Left ventricle myocardium inferior (tissue), 1 donor: ENCODE measurements at places on chromosomes 12 and 14. TPM values are rescaled to one million over a fixed set of nuclear protein-coding genes. Genes with fewer than 3 reads are reported as not detected.

DNA sequence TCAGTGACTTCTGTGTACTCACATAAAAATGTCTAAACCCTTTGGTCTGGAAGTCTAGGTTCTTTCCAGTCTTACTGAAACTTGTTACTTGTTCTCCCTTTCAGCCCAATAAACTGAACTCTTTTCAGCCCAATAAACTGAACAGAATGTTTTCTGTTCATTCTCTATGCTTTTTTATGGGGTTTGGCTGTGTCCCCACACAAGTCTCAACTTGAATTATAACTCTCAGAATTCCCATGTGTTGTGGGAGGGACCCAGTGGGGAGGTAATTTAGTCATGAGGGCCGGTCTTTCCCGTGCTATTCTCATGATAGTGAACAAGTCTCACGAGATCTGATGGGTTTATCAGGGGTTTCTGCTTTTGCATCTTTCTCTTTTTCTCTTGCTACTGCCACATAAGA lies 15.0 kb upstream of the NEDD1 start:
- H3K4me3 ChIP-seq = no peak overlapping the region
- no peaks in the 10 kb centered on the region for H3K36me3 ChIP-seq
- H3K4me1 ChIP-seq = peaks cover 4% of the 10 kb centered on the region
- no peak overlapping the region for H3K27ac ChIP-seq

GRCh38 chr12:2893007-2893406 lies 2.3 kb downstream of the TULP3 start:
- H3K27ac ChIP-seq = no peak overlapping the region
- peak overlapping the region; percentile 89 for H3K4me3 ChIP-seq
- DNase-seq = no peak
- no peaks in the 10 kb centered on the region for H3K27me3 ChIP-seq
- H3K4me1 ChIP-seq = peaks cover 44% of the 10 kb centered on the region

GRCh38 chr12:65754744-65755595 lies 69.3 kb upstream of the HMGA2 start:
- DNase-seq = no peak
- peaks cover 69% of the 10 kb centered on the region for H3K27me3 ChIP-seq
- H3K36me3 ChIP-seq = no peaks in the 10 kb centered on the region
- H3K4me1 ChIP-seq = no peaks in the 10 kb centered on the region
- H3K4me3 ChIP-seq = no peak overlapping the region

GRCh38 chr14:79515158-79515557 lies 696.1 kb downstream of the DIO2 start:
- H3K4me3 ChIP-seq = no peak overlapping the region
- no peak overlapping the region for H3K27ac ChIP-seq
- H3K36me3 ChIP-seq = no peaks in the 10 kb centered on the region
- no peaks in the 10 kb centered on the region for H3K4me1 ChIP-seq

DNA sequence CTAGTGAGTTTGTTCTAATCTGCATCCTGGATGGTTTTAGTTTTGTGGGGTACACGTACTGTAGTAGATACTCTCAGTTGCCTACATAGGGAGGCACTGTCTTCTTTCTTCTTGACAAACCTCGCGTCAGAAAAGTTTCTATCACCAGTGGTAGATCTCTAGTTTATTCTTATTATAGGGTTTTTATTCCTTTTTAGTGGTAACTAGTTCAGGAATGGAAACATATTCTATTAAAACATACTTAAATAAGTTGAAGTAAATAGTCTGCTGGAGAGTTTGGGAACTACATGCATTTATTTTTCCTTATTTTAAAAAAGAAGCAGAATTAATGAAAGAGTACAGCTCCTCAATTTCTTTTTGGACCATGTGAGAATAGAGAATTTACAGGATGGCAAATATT lies 33.6 kb upstream of the OR9K2 start:
- peaks cover 8% of the 10 kb centered on the region for H3K27me3 ChIP-seq
- H3K4me3 ChIP-seq = no peak overlapping the region
- DNase-seq = no peak
- no peak overlapping the region for H3K27ac ChIP-seq

- peaks cover 85% of the 10 kb centered on the region for H3K27me3 ChIP-seq
- H3K4me1 ChIP-seq = peaks cover 3% of the 10 kb centered on the region
- no peak overlapping the region for H3K4me3 ChIP-seq
- DNase-seq = no peak
- no peak overlapping the region for H3K27ac ChIP-seq
- H3K36me3 ChIP-seq = no peaks in the 10 kb centered on the region
Measured at GRCh38 chr12:53781228-53781801, 29.5 kb upstream of the CISTR start.

- H3K27ac ChIP-seq = no peak overlapping the region
- no peaks in the 10 kb centered on the region for H3K27me3 ChIP-seq
- no peak for DNase-seq
- H3K36me3 ChIP-seq = no peaks in the 10 kb centered on the region
Measured at GRCh38 chr12:124185971-124186686, 108.8 kb upstream of the RFLNA start.

GRCh38 chr12:65667932-65668331 lies 156.4 kb upstream of the HMGA2 start:
- H3K4me3 ChIP-seq = no peak overlapping the region
- no peak for DNase-seq
- H3K4me1 ChIP-seq = no peaks in the 10 kb centered on the region

GRCh38 chr14:103518422-103519042 lies 4.1 kb downstream of the CKB start:
- peak overlapping the region; percentile 89 for H3K27ac ChIP-seq
- H3K4me3 ChIP-seq = no peak overlapping the region
- H3K27me3 ChIP-seq = no peaks in the 10 kb centered on the region
- peaks cover 88% of the 10 kb centered on the region for H3K4me1 ChIP-seq
- no peaks in the 10 kb centered on the region for H3K36me3 ChIP-seq
- DNase-seq = peak; percentile 66

DNA sequence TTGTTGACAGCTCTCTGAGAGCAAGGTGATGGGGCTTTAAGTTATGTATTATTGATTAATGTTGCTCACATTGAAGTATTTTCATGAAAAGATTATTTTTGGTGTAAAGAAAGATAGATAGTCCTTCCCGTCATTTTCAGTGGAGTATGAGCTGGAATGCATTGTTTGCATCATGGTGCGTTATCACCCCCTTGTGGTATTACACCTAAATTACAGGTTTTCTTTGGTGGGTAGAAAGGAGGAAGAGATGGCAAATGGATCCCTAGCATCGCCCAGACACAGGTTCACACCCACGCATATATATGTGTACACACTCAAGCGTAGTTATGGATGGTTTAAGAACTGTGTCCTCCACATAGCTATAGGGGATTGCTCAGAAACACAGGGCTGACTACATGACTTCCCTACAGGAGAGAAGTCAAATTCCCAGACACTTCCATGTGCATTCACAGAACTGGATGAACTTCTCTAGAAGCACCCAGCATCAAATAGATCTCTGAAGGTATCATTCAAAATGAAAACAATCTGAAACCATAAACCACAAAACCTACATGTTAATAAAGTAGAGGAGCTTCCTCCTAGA lies 14.4 kb upstream of the SERPINA10 start:
- no peak overlapping the region for H3K27ac ChIP-seq
- H3K4me3 ChIP-seq = no peak overlapping the region
- peaks cover 50% of the 10 kb centered on the region for H3K27me3 ChIP-seq
- H3K36me3 ChIP-seq = no peaks in the 10 kb centered on the region
- no peaks in the 10 kb centered on the region for H3K4me1 ChIP-seq

- H3K27me3 ChIP-seq = no peaks in the 10 kb centered on the region
- H3K27ac ChIP-seq = peak overlapping the region; percentile 27
- no peak overlapping the region for H3K4me3 ChIP-seq
Measured at GRCh38 chr12:112466011-112466422, 47.3 kb downstream of the PTPN11 start.

GRCh38 chr14:97757491-97757890 lies 960.3 kb downstream of the VRK1 start:
- H3K27me3 ChIP-seq = peaks cover 40% of the 10 kb centered on the region
- DNase-seq = no peak
- no peak overlapping the region for H3K4me3 ChIP-seq
- no peaks in the 10 kb centered on the region for H3K4me1 ChIP-seq
- no peaks in the 10 kb centered on the region for H3K36me3 ChIP-seq

DNA sequence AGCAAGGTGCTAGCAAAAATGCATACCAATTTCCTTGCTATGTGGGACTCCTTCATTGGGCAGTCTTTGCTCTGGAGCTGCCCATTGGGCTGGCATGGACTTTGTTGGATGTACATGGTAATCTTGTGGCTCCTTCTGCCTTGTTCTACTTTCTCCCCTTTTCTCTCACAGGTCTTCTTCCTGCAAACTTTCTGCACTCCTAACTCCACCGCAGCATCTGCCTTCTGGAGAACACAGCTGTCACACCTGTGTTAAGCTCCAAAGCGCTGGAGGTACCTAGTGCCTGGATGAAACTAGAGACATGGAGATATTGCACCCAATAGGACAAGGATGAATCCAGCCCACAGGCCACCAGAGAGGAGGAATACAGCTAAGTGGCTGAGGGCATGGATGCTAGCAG lies 60.7 kb upstream of the CCND2 start:
- no peaks in the 10 kb centered on the region for H3K36me3 ChIP-seq
- no peak overlapping the region for H3K4me3 ChIP-seq
- H3K27ac ChIP-seq = no peak overlapping the region
- H3K4me1 ChIP-seq = peaks cover 2% of the 10 kb centered on the region
- H3K27me3 ChIP-seq = peaks cover 34% of the 10 kb centered on the region

GRCh38 chr14:82390586-82390985 lies 856.9 kb upstream of the SEL1L start:
- no peak overlapping the region for H3K27ac ChIP-seq
- H3K27me3 ChIP-seq = no peaks in the 10 kb centered on the region
- no peak overlapping the region for H3K4me3 ChIP-seq
- no peak for DNase-seq
- no peaks in the 10 kb centered on the region for H3K4me1 ChIP-seq

DNA sequence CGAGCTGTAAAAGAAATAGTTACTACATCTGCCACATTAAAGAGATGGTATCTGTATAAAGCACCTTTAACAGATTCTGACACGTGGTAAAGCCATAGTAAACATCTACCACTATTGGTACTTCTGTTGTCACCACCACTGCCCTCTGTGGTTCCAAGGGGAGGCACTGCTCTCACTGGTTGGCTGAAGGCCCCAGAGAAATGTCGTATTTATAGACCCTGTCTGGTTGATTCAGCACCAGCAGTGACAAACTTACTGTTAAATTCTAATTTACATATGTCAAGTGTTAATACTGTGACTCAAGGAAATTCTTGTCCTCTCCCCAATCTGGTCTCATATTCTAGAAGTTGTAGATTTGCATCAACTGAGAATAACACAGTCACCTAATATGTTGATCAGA lies 281.1 kb downstream of the ERC1 start:
- no peak overlapping the region for H3K4me3 ChIP-seq
- no peaks in the 10 kb centered on the region for H3K27me3 ChIP-seq
- peaks cover 4% of the 10 kb centered on the region for H3K4me1 ChIP-seq

GRCh38 chr12:70645494-70646317 lies 8.5 kb upstream of the PTPRB start:
- peak overlapping the region; percentile 13 for H3K4me3 ChIP-seq
- H3K4me1 ChIP-seq = peaks cover 49% of the 10 kb centered on the region
- no peaks in the 10 kb centered on the region for H3K36me3 ChIP-seq
- H3K27me3 ChIP-seq = no peaks in the 10 kb centered on the region

- H3K4me3 ChIP-seq = no peak overlapping the region
- no peak for DNase-seq
- no peaks in the 10 kb centered on the region for H3K4me1 ChIP-seq
Measured at GRCh38 chr12:74455429-74455828, 82.2 kb upstream of the ATXN7L3B start.

GRCh38 chr12:22574921-22575320 lies 30.6 kb upstream of the C2CD5 start:
- H3K4me1 ChIP-seq = no peaks in the 10 kb centered on the region
- no peak overlapping the region for H3K27ac ChIP-seq
- H3K4me3 ChIP-seq = no peak overlapping the region
- H3K27me3 ChIP-seq = no peaks in the 10 kb centered on the region
- H3K36me3 ChIP-seq = no peaks in the 10 kb centered on the region

- H3K27ac ChIP-seq = no peak overlapping the region
- no peak overlapping the region for H3K4me3 ChIP-seq
- H3K27me3 ChIP-seq = no peaks in the 10 kb centered on the region
- no peak for DNase-seq
Measured at GRCh38 chr12:17062267-17063036, 456.5 kb upstream of the LMO3 start.

DNA sequence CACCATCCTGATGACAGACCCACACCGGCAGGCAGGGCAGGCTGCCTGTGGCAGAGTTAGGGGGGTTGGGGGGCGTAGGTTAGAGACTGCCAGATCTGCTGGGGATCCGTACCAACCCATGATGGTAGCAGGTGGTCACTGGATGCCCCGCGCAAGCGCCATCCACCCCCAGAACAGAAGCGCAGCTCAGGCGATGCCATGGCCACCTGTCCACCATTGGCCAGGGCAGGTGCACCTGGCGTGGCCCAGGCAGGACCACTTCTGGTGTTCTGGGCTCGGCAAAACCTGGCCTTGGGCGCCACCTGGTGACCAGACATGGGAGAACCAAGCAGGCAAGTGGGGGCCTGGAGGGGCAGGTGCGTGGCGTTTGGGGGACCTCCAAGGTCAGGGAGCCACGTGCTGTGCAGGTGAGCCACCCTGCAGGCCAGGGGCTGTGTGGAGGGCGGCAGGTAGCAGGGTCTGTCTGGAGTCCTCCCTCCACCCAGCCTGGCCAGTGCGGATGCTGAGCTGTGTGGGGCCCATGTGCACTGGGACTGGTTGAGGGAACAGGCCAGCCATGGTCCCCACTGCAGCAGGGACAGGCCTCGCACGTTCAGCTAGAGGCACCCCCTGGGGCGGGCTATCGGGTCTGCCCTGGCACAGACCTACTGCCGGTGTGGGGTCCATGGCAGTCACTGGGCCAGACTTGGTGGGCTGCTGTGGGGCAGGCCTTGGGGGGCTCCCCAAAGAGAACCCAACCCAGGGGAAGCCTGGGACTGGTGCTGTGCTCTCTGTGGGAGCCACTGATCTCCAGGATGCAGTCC lies 15.6 kb downstream of the BAG5 start:
- peaks cover 73% of the 10 kb centered on the region for H3K4me1 ChIP-seq
- DNase-seq = peak; percentile 72
- H3K27ac ChIP-seq = no peak overlapping the region
- H3K36me3 ChIP-seq = no peaks in the 10 kb centered on the region
- H3K27me3 ChIP-seq = no peaks in the 10 kb centered on the region

COX6A1 gene
- 142 TPM for total RNA-seq

SYNDIG1L gene
- 0.11 TPM for total RNA-seq

ANKLE2 gene
- total RNA-seq = 21.2 TPM

CHGA gene
- not detected for total RNA-seq

LIN52 gene
- total RNA-seq = 8.0 TPM

RD3L gene
- 30.7 TPM for total RNA-seq

ASCL1 gene
- not detected for total RNA-seq

PRB4 gene
- total RNA-seq = not detected

POTEG gene
- total RNA-seq = not detected

TBC1D30 gene
- total RNA-seq = 0.77 TPM

SLC15A5 gene
- total RNA-seq = not detected

RNFT2 gene
- total RNA-seq = 0.66 TPM

SPRYD3 gene
- total RNA-seq = 49.1 TPM

TMPRSS12 gene
- total RNA-seq = not detected
